ENCODE measurements at places on chromosomes 2 and 18.
A peak's percentile ranks its signal among the peaks of the same experiment; 100 is the strongest.

- peak; percentile 75 for DNase-seq
Observed at GRCh38 chr18:23689616-23690504, 607 bp downstream of the LAMA3 start.

DNA sequence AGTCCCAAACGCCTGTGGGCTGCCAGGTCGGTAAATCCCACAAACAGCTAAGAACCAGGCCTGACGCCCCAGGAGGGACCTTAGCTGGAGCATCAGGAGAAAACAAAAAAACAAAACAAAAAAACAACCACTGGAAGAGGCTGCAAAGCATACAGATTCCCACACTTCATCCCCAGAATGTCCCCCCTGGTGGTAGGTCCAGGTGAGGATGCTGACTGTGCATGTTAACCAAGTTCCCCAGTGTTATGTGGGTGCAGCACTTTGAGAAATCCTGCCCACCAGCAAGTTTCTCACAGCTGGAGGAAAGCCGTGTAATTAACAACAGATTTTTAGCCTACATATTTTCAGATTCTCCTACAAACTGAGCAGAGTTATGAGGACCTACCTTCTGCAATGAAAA, 15.1 kb downstream of the ST3GAL5 start:
- no peak for DNase-seq

- DNase-seq, result peak; percentile 2
Observed at GRCh38 chr2:133026536-133027177, 356.7 kb upstream of the LYPD1 start.

DNA sequence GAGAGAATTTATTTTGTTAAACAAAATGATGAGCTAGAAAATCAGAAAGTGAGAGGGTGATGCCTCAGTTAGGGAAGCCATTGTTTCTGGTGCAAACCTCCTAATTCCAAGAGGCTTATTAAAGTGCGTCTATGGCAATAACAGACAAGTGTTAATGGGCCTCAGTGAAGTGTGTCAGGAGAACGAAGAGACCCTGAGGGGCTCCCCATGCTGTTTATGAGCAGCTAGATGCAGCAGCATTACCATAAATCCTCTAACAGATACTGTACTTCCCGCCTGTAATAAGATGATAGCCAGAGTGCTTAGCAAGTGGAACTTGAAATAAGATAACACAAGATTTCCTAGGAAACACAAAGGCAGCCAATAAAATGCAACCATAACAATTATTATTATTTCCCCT, 157.4 kb downstream of the MYT1L start:
- no peak for DNase-seq

GRCh38 chr18:34887881-34888580, 153.2 kb upstream of the MAPRE2 start:
- DNase-seq, result no peak

DNA sequence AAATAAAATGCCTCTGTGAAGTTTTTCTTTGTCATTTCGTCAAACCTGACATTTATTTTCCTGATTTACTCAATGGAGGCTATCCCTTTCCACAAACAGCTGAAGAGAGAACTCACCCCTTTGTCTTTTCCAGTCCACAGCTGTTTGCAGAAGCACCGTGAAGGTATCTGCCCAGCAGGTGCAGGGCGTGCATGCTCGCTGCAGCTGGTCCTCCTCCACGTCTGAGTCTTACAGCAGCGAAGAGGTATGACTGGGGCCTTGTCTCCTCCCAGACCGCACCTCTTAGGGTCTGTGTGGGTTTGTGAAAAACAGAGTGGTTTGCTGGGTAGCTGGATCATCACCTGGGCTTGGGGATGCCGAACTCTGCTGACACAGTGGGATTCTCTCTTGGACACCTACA, 9.7 kb downstream of the SPP2 start:
- no peak for DNase-seq

- no peak for DNase-seq
Observed at GRCh38 chr18:28588884-28589549, 412.1 kb upstream of the CDH2 start.

DNA sequence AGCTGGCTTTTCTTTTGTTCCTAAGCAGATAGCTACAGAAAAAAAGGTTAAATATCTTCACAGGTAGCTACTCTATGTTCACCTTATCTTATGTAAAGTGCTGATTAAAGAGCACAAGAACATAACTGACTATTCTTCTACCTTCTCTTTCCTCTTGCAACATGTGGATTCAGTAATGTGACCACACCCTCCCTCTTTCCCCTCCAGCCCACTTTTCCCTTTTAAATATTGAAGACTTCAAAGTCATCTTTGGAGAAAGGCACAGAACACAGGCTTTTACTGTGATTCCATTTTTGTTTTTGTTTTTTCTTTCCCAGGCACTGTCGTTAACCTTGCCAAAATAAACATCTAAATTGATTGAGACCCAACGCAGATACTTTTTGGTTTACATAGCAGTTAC, 418.1 kb upstream of the CDH20 start:
- no peak for DNase-seq

- DNase-seq, result no peak
Observed at GRCh38 chr18:13536578-13536977, 189.8 kb downstream of the FAM210A start.

DNA sequence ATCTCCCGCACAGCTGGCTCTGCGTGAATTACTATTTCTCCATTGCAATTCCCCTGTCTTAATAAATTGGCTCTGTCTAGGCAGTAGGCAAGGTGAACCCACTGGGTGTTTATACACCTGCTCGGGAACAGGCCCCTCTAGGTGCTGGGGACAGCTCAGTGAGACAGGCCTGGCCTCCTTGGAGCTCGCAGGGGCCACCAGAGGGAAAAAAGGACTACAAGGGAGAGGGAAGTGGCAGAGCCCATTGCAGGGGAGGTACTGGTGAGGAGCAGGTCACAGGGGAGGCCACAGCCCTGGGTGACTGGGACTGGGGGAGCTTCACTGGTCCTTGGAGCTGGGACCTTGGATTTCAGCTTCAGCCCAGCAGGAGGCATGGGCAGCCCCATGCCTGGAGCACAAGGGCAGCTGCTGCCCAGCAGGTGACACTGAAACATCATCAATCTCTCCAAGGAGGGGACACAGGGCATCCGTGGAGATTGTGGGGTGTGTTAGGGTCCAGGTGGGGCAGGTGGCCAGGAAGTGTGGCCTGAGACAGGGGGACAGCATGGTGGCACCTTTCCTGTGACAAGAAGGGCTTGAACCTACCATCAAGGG, 31.2 kb downstream of the NGEF start:
- no peak for DNase-seq

DNA sequence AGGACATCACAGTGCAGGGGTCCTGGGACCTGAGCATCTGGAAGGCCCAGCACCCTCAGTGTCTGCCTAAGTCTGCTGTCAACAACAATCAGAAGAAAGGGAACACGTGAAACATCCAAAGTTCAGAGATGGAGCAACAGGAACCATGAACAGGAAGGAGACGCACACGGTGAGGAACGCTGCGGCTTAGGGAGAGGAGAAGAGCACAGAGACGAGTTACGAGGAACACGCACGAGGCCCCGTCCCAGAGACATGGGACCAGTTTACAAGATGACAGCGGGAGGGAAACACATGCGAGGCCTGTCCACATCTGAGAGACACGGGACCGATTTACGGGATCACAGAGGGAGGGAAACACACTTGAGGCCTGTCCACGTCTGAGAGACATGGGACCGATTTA, 2.9 kb upstream of the KCNG2 start:
- no peak for DNase-seq

DNA sequence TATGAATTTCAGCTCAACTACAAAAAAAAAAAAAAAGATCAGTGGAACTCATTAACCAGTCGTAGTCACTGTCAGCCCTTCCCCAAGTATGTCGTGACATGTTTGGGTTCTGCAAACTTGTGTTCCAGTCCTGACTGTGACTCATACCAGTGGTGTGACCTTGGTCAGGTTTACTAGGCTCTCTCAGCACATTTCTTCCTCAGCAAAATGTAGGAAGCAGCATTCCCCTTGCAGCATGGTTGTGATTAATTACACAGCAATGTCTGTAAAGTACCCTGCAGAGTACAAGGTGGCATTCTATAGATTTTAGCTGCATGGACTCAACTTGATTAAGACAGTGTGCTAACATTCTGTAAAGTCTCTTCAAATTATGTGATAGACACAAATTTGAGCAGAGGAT, 156.9 kb downstream of the LAMA1 start:
- DNase-seq, result no peak

GRCh38 chr2:64337314-64337713, 116.6 kb upstream of the LGALSL start:
- DNase-seq, result no peak

GRCh38 chr2:210517264-210517663, 39.1 kb upstream of the CPS1 start:
- DNase-seq, result no peak

- DNase-seq, result no peak
Observed at GRCh38 chr18:59127047-59127446, 12.6 kb upstream of the SEC11C start.

DNA sequence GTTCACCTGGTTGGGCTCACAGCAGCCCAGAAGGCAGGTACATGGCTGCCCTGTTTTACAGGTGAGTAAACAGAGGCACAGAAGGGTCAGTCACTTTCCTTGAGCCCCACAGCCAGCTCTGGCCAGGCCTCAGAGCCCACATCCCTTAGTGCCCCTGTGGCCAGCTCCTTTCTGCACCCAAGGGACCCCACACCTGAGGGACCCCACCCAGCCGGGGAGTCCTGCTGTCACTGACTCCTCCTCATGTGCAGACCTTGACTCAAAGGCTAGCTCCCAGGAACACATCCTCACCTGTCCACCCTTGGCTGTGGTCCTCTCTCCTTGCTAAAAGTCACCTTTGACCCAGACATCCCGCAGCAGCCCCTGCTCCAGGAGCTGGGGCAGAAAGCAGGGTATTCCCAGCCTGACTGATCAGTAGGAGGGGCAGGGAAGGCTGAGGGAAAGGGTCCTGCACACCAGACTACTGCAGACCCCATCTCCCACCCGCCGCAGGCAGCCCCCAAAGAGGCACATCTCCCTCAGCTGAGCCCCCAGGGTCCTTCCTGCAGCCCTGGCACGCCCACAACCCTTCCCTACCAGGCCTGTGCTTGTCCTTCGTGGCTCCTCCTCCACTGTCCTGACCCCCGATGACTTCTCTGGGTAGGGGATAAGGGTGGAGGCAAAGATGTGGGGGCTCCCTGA, 9.8 kb upstream of the ARHGEF4 start:
- no peak for DNase-seq

DNA sequence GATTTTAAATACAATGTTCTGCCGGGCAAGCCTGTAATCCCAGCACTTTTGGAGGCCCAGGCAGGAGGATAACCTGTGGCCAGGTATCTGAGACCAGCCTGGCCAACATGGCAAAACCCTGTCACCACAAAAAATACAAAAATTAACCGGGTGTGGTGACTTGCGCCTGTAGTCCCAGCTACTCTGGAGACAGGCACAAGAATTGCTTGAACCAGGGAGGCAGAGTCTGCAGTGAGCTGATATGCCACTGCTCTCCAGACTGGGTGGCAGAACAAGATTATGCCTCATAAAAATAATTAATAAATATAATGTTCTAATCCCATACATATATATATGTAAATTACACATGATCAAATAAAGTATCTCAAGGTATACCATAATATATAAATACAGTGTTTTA, 119.3 kb downstream of the C2orf74 start:
- DNase-seq, result no peak

GRCh38 chr2:26172871-26173775, at the start of gene GAREM2:
GAREM2 (plus strand) TSS chr2:26173088; CDS start chr2:26173221, 133 bp downstream.
- peak; percentile 63 for DNase-seq

DNA sequence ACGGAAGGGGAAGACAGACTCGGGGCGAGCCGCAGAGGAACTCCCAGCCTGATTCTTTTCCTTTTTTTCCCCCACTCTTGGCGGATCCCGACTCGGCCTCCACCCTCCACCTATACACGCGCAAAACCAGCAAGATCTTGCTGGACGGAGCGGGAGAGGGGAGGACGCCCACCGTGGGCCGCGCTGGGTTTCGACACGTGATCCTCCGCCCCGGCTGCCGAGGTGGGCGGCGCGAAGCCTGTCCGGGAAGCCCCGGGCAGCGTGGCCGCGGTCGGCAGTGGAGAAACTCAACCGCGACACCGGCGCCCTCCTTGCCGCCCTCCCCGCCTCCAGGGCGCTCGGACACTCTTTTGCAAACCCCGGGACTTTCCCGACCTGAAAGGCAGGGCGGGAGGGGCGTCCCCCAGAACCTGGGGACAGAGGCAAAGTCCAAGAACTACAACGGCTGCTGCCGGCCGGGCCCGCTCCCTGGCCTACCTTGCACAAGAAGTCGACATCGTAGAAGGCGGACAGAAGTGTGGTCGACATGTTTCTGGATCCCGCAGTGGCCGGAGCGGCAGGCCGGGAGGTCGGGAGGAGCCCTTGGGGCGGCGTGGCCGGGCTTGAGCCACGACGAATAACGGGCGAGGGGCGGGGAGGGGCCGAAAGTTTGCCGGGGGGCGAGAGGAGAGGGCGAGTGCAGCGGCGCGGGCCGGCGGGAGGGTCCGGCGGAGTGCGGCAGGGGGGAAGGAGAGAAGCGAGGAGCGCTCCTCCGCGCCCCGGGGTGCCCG, 433 bp downstream of the ZFP36L2 start:
- DNase-seq, result no peak

DNA sequence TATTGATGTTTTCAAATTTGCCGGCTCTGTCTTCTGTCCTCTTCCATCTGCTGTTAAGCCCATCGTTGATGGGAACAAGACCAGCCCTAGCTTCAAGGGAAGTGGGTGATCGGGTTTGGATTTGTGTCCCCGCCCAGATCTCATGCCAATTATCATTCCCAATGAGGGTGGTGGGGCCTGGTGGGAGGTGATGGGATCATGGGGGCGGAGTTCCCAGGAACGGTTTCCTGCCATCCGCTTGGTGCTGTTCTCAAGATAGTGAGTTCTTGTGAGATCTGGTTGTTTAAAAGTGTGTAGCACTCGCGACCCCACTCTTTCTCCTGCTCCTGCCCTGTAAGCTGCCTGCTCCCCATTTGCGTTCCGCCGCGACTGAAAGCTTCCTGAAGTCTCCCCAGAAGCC, 9.5 kb downstream of the ASB18 start:
- no peak for DNase-seq

GRCh38 chr2:159152128-159152778, 134.2 kb downstream of the WDSUB1 start:
- no peak for DNase-seq

DNA sequence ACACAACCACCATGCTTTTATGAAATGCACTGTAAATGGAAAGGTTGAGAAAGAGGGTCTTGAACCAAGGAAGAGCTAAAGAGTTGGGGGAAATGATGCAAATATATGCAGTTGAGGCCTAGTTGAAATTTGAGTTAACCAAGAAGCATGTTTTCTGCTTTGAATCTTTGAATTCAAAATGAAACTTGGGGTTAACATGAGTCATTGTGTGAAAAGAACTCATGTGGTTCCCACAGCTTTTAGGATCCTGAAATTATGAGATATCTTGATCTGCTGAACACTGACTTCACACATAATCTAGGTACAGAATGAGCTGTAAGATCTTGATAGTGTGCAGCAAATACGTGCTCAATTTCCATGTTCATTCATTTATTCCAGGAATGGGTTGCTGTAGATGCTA, 422.9 kb upstream of the TRIB2 start:
- DNase-seq, result no peak

- DNase-seq, result no peak
Observed at GRCh38 chr18:36511791-36512352, 214.4 kb downstream of the FHOD3 start.

- DNase-seq, result peak; percentile 35
Observed at GRCh38 chr2:47652061-47652690, 130.8 kb upstream of the MSH6 start.

- no peak for DNase-seq
Observed at GRCh38 chr2:46050027-46050426, 247.2 kb upstream of the EPAS1 start.

- DNase-seq, result peak; percentile 81
Observed at GRCh38 chr2:66437691-66438497, 3.0 kb downstream of the MEIS1 start.

GRCh38 chr18:79864006-79864725, 66.4 kb downstream of the KCNG2 start:
- no peak for DNase-seq

GRCh38 chr2:200790185-200790584, 21.5 kb upstream of the BZW1 start:
- DNase-seq, result no peak

All from right kidney (tissue), 9 donors.